ENCODE measurements at places on chromosomes 5 and 9.

GRCh38 chr5:148963664-148964063 lies 99.2 kb downstream of the SH3TC2 start:
- no peak for DNase-seq

- no peak for DNase-seq
These were observed 18.4 kb upstream of the FOXI1 start for GRCh38 chr5:170087168-170087817.

GRCh38 chr5:179278119-179278518 lies 67.1 kb downstream of the ADAMTS2 start:
- DNase-seq: no peak

DNA sequence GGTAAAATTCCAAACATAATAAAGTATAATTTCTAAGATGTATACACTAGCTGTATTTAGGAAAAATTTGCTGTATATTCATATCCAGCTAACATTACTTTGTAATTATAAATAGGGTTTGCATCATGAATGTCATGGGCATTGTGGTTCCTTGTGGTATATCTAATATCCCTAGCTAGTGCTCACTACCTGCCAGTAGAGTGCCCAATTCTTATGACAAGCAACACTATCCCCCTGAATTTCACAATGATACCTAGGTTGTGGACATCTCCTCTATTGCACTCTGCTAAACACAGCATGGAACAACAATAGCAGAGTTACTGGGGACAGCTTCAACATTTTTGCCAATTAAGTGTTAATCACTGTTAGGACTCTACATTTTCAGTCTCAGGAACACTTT lies 1656.5 kb downstream of the EFNA5 start:
- DNase-seq: no peak

GRCh38 chr9:114261987-114262386 lies 60.9 kb upstream of the ORM1 start:
- DNase-seq: no peak

DNA sequence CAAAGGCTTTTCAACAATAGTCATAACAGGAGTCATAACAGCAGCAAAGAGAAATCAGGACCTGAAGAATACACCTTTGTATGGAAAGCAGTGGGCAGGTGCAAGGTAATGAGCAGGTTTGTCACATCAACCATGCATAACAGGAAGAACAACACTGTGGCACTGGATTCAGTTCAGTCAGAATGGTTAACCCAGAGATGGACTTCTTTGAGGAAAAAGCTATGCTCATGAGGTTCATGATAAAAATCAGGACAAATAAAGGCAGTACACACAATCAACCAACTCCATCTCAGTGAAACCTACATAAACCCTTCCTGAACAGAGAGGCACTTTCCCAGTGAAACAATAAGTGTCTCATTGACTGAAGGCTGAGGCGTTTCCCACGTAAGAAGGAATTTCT lies 27.0 kb downstream of the ABITRAM start:
- DNase-seq: no peak

DNA sequence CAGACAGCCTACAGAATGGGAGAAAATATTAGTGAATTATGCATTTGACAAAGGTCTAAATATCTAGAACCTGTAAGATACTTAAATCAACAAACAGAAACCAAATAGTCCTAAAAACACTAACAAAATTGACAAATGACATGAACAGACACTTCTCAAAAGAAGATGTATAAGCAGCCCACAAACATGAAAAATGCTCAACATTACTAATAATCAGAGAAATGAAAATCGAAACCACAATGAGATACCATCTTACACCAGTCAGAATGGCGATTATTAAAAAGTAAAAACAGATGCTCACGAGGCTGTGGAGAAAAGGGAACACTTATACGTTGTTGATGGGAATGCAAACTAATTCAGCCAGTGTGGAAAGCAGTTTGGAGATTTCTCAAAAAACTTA lies 1186.8 kb downstream of the DTWD2 start:
- no peak for DNase-seq

GRCh38 chr5:15702102-15702501 lies 202.1 kb downstream of the FBXL7 start:
- DNase-seq: no peak

- DNase-seq: no peak
These were observed 960 bp downstream of the SECISBP2 start for GRCh38 chr9:89319015-89319905.

DNA sequence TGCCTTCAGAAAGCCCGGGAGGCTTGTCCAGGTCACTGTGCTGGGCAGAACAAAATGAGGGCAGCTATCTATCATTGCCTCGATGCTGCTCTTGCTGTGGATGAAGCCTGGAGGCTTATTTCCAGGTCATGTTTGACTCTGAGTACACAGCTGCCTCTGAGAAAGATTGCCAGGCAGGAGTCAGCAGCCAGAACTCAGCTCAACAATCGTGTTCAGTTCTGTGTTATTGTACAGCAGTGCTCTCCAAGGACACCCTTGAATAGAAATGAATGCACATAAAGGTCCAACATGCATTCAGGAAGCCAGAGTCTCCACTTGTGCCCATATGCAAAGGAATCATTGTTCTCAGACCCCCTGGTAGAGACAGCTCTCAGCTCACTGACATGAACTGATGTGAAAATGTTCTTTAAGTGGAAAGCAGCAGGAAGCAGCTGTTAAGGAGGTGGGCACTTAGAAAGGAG lies 61.7 kb upstream of the ZFR start:
- no peak for DNase-seq

- DNase-seq: no peak
These were observed 38.2 kb downstream of the SERINC5 start for GRCh38 chr5:80217667-80218066.

GRCh38 chr9:12463641-12464040 lies 229.5 kb upstream of the TYRP1 start:
- no peak for DNase-seq

- DNase-seq: no peak
These were observed 29.6 kb upstream of the B4GALT1 start for GRCh38 chr9:33196736-33197135.

GRCh38 chr9:129225815-129226214 lies 47.8 kb upstream of the IER5L start:
- no peak for DNase-seq

DNA sequence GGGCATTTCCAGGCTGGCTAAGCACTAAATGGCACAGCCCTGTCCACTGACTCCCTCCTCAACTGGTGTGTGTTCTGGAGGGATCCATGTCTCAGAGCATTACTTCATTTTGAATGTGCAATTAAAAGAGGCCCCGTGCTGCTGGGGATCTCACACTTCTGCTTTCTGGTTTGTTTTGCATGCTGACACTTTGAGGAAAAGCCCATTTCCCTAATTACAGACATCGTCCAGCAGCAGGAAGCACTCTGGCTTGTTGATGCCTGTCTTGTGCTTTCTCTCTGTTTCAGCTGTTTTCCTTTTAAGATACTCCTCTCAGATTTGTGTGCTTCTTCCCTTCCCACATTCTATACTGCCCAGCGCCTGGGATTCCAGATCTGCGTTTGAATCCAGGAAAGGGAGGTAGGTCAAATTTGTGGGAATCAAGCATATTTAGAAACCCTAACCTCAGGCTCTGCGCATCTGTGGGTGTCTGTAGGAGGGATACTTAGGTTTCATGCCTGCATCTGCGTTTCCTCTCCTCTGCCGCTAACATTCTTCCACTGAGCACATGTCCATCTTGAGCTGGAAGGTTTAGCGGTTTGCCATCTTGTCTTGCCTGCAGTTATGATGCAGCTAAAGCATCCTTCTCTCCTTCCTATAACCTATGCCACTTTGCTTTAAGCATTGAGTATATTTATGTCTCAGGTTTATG lies 25.7 kb downstream of the SYK start:
- DNase-seq: no peak

GRCh38 chr9:21996438-21996837 lies 1.8 kb downstream of the CDKN2B-AS1 start:
- no peak for DNase-seq

- peak; percentile 13 for DNase-seq
These were observed 47.3 kb downstream of the PRLR start for GRCh38 chr5:35182910-35183535.

DNA sequence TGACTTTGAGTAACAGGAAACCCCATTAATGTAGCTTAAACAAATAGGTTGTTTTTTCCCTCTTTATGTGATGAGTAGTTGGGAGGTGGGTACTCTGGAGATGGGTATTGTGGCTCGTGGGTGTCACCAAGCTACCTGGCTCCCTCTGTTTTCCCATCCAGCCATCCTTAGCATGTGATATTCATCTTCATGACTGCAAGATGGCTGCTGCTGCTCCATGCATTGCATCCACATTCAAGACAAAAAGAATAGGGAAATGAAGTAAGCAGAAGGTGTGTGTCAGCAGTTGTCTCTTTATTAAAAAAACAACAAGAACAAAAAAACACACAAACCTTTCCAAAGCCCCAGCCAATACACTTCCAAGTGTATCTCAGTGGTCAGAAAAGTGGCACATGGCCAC lies 6.5 kb upstream of the ARHGAP26 start:
- DNase-seq: no peak

DNA sequence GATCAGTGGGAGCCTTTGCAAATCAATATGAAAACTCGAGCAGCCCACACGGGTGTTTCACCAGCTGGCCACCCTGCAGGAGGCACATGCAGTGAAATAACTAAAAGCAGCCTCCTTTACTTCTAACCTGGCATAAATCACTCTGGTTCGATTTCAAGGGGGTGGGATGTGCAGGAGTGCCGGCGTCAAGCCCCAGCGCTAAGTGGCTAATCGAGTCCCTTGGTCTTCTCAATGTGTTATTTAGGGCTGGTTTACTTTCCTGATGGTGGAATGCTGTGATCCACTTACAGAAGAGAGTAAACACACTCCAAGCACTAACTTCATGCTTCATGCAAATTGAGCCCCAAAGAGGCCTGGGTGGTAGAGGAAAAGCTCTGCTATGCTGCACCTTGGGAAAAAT lies 109.4 kb downstream of the TMEM174 start:
- no peak for DNase-seq

DNA sequence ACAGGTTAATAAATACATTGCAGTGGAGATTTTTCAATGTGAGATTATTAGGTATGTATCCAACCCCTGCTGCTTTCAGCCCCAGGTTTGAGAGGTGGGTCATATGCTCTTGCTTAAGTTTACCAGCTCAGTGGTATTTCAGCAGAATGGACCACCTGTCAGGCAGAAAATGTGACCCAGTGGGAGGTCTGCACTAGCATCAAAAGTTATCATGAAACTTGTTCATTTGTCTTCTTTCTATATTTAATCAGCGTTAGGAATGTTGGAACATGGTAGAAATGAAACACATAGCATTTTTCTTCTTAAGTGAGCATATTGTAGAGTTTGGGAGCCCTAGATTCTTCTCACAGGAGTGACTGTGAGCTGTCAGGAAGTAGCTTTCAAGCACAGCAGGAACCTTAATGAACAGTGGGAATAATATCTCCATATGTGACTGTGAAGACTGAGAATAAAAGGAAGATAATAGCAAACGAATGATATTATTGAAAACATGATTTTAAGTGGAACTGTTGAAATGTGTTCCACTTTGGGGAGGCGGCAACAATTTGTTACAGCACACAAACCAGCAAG lies 596.9 kb upstream of the CDH6 start:
- DNase-seq: no peak

DNA sequence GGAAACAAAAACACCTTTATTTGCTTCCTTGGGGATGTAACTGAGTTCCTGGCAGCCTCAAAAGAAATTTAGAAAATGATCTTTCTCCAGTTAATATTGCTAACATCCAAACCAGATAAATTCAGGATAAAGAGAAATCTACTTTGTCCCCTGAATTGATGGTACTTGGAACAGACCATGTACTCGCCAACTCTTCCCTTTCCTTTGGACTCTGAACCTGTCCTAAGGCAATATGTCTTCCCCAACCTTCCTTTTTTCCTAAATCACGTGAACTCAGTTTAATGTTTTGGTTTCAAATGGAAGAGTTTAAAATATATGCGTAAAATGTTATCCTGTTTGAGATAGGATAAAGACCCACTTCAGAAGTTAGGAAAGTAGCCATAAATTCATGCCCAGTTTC lies 28.0 kb downstream of the ACO1 start:
- DNase-seq: no peak

DNA sequence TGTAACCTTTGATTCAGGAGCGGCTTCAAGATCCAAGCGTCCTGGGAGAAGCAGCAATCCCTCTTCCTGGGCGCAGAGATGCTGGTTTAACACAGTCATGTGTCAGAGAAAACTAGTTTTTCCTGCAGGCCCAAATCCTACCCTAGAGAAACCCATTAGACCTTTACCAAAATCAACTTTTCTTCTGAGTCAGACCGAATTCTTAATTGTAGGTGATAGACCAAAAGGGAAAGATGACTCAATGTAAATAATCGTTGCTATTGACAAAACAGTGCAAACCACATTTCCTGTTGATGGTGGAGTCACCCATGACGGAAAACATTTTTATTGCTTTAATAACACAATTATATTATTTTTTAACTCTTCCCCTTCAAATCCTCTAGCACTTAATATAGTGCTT lies 40.1 kb downstream of the SLC1A1 start:
- DNase-seq: peak; percentile 54

GRCh38 chr5:119382169-119382568 lies 26.4 kb downstream of the TNFAIP8 start:
- no peak for DNase-seq

- no peak for DNase-seq
These were observed 79.7 kb upstream of the SMIM23 start for GRCh38 chr5:171705830-171706468.

- DNase-seq: no peak
These were observed 179.4 kb downstream of the PPP2R2B start for GRCh38 chr5:146699138-146699537.

GRCh38 chr9:109990541-109990940 lies 210.5 kb downstream of the PALM2AKAP2 start:
- DNase-seq: no peak

DNA sequence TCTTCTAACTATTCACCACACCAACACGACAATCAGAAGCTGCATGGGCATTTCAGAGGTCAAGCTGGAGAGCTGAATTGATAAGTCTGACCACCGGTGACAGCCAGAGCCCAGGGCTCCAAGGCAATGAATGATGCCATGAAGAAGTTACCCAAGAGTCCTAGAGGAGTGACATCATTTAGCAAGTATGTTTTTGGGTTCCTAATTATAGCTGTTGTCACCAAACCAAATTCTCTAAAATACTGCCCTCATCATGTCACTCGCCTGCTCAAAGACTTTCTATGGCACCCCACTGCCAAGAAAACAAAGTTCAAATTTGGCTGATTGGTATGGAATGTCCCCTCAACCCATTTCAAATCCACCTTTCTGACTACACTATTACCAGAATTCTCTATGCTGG lies 235.1 kb downstream of the SPOCK1 start:
- no peak for DNase-seq

- no peak for DNase-seq
These were observed 22.0 kb downstream of the ABCA1 start for GRCh38 chr9:104905931-104906330.

- DNase-seq: no peak
These were observed 93.9 kb downstream of the CD180 start for GRCh38 chr5:67102708-67103107.

GRCh38 chr5:54785729-54786591 lies 199.4 kb downstream of the ESM1 start:
- DNase-seq: no peak

DNA sequence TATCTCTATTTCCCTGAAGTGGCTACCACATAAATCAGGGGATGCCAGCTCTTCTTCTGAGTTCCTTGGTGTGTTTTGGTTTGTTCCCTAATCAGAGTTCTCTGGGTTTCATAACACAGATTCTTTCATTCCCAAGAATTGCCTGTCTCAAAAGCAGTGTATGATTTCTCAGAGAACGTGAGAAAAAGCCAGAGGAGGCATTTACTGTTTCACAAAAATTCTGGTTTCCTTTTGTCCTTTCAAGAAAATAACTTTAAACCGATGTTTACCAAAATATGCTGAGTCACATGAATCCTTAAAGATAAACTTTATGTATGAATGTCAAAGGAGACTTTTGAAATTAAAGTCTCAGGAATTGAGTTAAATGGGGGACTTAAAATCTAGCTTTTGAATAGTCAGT lies 314.3 kb downstream of the EBF1 start:
- DNase-seq: no peak
